ENCODE measurements at places on chromosomes 6 and 20.

DNA sequence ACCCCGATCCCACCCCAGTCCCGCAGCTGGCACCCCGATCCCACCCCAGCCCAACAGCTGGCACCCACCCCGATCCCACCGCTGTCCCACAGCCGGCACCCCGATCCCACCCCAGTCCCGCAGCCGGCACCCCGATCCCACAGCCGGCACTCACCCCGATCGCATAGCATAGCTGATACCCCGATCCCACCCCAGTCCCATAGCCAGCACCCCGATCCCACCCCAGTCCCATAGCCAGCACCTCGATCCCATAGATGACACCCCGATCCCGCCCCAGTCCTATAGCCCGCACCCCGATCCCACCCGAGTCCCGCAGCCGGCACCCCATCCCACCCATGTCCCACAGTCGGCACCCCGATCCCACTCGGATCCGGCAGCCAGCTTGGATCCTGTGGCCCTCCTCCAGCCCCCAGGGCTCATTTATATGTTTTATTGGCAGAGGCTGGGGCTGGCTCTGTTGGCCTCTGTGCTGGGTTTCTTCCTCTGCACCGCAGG, 897 bp upstream of the GMEB2 start:
- DNase-seq = no peak

DNA sequence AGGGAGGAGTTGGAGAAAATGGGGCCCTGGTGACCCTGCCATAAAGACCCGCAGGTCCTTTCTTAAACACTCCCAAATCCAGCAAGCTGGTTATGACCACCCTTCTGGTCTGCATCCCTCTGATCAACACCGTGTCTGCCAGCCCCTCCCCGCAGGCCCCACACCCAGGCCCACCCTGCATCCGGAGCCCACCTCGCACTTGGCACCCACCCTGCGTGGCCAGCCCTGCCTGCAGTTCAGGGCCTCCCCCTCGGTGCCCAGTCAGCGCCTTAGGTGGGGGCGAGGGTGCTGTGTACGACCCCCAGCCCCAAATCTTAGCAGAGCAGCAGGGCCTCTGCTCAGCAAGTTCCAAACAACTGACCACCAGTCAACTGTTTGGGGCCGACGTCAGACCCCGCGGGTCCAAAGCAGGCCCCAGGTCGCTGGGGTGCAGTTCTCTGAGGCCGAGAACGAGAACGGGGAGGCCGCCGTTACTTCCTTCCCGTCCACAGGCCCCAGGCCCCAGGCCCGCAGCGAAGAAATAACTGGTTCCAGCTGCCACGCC, 1.2 kb downstream of the ACSS1 start:
- no peak for DNase-seq

DNA sequence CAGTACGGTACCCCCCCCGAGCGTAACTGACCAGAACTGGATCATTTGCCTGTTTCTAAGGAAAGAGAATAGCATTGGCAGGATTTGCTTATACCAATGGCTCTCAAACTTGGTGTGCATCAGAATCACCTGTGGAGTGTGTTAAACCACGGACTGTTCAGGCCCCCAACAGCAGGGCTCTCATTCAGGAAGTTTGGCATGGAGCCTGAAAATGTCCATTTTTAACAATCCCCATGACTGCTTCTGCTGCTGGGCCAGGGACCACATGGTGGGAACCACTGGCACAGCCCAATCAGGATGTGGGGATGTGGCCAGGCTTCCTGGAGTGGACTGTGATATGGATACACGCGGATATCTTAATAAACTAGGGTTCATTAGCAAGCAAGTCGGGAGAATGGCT, 53.9 kb downstream of the GTF2H5 start:
- DNase-seq = no peak

GRCh38 chr6:133339543-133340384, 98.6 kb downstream of the EYA4 start:
- no peak for DNase-seq

DNA sequence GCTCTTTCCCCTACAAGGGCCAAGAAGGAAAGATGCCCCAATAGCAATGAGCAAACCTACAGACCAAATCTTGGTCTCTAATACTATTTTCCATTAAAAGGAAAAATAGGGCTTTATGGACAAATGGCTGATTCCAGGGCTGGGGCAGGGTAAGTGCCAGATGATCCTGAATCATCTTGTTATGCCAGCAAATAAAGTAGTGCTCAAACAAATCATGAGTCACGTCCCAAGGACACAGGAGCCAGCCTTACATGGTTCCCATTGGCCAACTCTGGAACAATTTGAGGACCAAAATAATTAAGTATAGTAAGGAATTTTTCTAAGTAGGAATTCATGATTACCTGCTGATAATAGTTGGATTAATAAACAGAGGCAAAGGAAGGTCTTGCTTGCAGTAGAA, 53.2 kb upstream of the NKX2-4 start:
- no peak for DNase-seq

- no peak for DNase-seq
Observed at GRCh38 chr20:3378138-3378537, 29.3 kb downstream of the DNAAF9 start.

- no peak for DNase-seq
Observed at GRCh38 chr6:78460711-78461110, 406.6 kb upstream of the IRAK1BP1 start.

- no peak for DNase-seq
Observed at GRCh38 chr20:62069741-62070216, 4.1 kb upstream of the TAF4 start.

GRCh38 chr20:48604426-48604825, 223.4 kb downstream of the PREX1 start:
- no peak for DNase-seq

All from iPS DF 6.9 (cell line).